ENCODE measurements at places on chromosomes 3 and 15. TPM values are rescaled to one million over a fixed set of nuclear protein-coding genes. Genes with fewer than 3 reads are reported as not detected.

NAALADL2 gene
- 13.4 TPM for total RNA-seq

KIF23 gene
- 26.3 TPM for total RNA-seq

ACSBG1 gene
- under 0.01 TPM for total RNA-seq

GRCh38 chr3:151305775-151306151, 10.9 kb downstream of the GPR87 start:
- H3K4me1 ChIP-seq: peaks cover 8% of the 10 kb centered on the region
- H3K4me3 ChIP-seq: no peak overlapping the region

- peak overlapping the region; percentile 65 for H3K27ac ChIP-seq
- DNase-seq: peak; percentile 50
- no peaks in the 10 kb centered on the region for H3K27me3 ChIP-seq
- H3K36me3 ChIP-seq: no peaks in the 10 kb centered on the region
- H3K4me3 ChIP-seq: no peak overlapping the region
These were observed 48.0 kb upstream of the RAB6B start for GRCh38 chr3:133943639-133944141.

DNA sequence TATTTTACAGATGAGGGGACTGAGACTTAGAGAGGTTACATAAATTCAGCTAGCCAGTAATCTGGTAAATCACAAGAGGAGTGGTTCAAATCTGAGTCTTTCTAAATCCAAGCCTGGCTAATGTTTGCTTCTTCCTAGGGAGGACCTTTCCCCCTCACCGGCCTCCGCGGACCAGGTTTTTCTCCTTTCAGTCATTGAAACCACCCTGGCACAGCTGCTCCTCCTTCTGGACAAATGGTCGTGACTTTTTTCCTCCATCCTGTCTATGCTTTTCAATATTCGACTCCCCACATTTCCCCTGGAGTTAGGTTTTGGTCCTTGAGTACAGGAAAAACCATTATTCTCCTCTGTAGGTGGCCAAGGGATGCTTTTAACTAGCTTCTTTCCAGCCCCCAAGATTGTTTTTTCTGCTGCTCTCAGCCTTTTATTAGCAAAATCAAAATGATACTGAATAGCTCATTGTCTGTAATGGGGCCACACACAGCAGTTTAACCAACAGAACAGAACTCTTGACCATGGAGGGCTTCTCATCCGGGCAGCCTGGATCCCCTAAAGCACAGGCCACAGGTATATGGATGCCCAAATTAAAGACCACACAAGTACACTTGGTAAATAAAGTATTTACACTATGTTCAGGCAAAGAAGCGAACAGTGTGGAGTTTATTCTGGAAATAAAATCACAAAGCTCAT, 85.9 kb upstream of the KLHL25 start:
- H3K27ac ChIP-seq: no peak overlapping the region
- no peaks in the 10 kb centered on the region for H3K36me3 ChIP-seq
- H3K4me3 ChIP-seq: no peak overlapping the region
- no peaks in the 10 kb centered on the region for H3K27me3 ChIP-seq

GRCh38 chr15:82060817-82061216, 15.0 kb upstream of the MEX3B start:
- no peak overlapping the region for H3K4me3 ChIP-seq
- H3K27ac ChIP-seq: no peak overlapping the region
- H3K4me1 ChIP-seq: no peaks in the 10 kb centered on the region
- DNase-seq: no peak
- no peaks in the 10 kb centered on the region for H3K36me3 ChIP-seq

CHST2 gene
- 0.89 TPM for total RNA-seq
